ENCODE measurements at places on chromosomes 11 and 22.

DNA sequence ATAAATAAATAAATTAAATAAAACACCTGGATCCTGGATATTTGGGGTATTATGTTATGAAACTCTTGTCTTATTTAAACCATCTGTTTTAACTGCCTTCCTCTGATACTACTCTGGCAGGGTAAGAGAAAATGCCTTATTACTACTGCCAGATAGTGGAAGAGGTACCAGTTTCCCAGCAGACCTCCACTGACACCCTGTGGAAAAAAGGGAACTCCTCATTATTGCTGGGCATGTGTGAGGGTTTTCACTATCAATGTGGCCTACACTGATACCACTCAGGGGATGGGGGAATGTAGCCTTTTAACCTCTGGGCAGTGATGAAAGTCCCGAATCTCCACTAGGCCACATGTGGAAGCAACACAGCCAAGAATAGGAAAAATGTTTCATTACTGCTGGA is 121.0 kb downstream of the LUZP2 start:
- no peak for DNase-seq

GRCh38 chr11:441418-442274 is at the start of gene ANO9:
TSS of gene ANO9 (minus strand) at chr11:442011. CDS start at chr11:441926, 85 bp downstream.
- DNase-seq: no peak

- no peak for DNase-seq
These were observed 10.8 kb downstream of the PATL1 start for GRCh38 chr11:59658036-59658435.

GRCh38 chr11:122923302-122923701 is 40.7 kb downstream of the JHY start:
- DNase-seq: no peak

Data from hindlimb muscle (tissue), 1 donor.